ENCODE measurements at places on chromosomes 12 and 14.

GRCh38 chr12:59425798-59426197, 170.0 kb upstream of the SLC16A7 start:
- DNase-seq: no peak

DNA sequence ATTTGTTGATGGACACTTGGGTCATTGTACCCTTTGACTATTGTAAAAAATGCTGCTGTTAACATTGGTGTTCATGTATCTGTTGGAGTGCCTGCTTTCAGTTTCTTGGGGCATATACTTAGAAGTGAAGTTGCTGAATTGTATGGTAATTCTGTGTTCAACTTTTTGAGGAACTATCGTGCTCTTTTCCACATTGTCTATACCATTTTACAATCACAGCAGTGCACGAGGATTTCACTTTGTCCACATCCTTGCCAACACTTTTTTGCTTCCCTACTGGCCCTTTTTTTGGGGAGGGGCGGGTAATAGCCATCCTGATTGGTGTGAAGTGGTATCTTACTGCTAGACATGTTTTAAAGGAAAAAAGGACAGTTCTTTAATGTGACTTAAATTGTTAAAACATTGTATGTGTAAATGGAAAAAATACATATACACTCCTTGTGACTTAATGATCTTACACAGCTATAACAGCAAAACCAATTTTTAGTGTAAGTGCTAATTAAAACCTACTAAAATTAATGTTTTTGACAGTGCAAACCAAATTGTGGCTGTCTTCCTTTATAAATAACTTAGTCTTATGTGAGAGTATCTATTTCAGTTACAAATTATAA, 52.7 kb downstream of the WNK1 start:
- DNase-seq: no peak

DNA sequence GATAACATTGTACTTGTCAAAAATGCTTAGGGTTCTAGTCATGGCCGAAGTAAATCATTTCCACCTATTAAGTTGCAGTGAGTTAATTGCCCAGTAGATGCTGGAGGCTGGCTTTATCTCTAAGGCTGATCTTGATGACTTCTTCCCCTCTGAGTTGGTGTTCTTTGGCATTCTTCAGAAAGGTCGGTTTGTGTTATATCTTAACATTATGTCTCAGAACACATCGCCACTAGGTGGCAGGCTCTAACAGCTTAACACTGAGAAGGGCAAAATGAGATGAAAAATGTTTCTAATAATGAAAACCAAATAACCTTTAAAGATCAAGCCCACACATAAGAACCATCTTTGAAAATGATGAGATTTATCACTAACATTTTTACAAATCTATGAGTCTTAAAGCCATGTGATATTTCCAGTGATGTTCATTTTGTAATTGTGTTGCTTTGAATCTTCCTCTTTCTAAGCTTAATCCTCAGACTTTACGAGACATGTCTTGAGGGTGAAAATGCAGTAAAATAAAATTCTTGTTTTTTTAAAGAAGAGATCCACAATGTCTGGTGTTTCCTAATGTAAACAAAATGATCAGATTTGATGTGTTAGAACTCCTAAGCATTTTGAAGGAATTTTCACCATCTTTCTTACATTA, 28.6 kb downstream of the SUDS3 start:
- peak; percentile 69 for DNase-seq

DNA sequence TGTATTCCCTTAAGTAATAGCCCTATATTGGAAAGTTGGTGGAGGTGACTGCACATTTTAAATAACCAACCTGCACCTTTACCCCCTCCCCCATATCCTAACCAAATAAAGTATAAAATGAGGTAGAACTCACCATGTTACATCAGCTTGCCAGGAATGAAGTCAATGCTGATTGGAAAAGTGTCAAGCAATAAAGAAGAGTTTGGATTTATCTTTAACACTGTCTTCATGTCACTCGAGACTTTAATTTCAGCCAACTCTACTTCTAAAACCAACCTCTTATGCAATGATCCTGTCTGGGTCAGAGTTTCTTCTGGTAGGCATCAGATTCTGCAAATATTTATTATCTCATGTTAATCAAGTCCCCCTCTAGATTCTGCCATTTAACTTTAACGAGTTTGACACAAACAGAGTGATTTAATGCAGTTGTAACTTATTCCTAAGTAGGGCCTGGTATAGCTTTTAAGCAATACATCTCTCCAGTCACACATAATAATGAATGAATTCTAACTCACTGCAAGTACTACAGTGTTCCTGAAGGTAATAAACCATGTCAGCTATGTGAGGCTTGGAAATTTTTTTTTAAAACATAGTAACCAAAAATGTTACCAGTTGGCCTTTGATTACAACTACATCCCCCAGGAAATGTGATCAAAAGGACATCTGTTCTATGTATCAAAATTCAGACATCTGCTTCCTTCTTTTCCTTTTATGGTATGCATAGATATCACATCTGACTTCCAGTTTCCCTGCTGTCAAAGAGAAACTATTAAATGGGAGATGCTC, 98.7 kb downstream of the ERGIC2 start:
- DNase-seq: no peak

- no peak for DNase-seq
Observed at GRCh38 chr14:92287987-92288386, 35.0 kb upstream of the SLC24A4 start.

DNA sequence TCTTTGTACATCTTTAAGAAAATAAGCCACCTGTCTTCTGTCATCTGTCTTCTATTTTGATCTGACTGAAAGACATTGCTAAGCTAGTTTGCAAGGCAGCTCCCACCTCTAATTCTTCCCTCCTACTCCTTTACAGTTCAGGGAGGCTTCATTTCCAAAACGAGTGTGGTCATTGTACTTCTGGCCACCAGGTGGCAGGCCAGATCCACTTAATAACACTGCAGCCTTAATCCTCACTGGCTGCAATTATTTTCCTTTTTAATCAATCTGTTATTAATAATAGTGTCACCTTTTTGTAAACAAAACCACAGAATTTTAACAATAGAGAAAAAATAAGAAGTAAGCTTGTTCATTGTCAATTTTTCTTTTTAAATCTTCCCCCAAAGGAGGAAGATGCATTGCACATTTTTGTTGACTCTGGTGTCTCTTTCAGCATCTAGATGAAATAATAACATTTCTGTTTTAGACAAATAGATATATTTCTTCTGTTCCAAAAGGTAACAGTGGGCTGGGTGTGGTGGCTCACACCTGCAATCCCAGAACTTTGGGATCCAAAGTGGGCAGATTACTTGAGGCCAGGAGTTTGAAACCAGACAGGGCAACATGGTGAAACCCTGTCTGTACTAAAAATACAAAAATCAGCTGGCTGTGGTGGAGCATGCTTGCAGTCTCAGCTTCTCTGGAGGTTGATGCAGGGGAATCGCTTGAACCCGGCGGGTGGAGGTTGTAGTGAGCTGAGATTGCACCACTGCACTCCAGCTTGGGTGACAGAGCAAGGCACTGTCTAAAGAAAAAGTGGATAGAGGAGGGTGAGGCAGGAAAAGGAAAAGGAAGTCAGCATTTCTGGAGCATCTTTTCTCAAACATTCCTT, 23.3 kb downstream of the GABARAPL1 start:
- DNase-seq: peak; percentile 35

GRCh38 chr14:90936757-90937440, 120.7 kb upstream of the TTC7B start:
- no peak for DNase-seq

GRCh38 chr14:86766469-86766868, 1226.5 kb downstream of the GALC start:
- DNase-seq: no peak

DNA sequence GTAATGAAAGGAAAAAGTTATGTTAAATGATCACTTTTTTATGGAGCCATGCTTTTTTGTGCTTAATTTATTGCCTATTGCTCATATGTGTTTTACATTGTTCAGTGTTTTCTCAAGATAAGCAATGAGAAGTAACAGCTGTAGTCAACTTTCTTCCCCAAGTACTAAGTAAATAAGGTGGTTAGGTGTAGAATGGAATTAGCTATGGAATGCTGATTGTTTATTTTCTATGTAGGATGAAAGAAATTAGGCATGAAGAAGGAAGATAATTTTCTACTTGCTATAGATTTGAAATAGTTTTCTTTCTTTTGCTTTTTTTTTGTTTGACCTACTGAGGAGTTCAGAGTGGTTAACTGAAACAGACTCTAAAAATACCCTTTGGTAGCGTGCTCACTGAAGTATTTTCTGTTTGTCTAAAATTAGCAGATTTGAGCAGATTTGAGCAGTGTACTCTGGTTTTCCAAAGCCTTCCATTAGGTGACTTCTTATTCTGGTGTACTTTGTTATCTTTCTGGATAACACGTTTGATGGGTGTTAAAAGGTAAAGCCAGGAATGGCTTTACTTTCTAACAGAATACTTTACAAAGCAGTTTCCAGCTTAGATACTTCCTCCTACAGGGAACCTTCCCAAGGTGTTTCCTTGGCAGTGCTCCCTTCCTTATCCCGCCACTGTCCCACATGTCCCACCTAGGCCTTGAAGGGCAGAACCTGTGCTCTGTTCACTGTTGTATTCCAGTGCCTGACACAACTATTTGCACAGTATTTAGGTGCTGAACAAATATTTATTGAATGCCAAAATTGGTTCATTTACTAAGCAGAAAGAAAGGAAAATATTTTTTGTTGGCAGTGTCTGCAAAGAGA, 56.0 kb downstream of the RASSF3 start:
- DNase-seq: no peak

GRCh38 chr12:38501481-38501880, 184.9 kb downstream of the ALG10B start:
- no peak for DNase-seq

DNA sequence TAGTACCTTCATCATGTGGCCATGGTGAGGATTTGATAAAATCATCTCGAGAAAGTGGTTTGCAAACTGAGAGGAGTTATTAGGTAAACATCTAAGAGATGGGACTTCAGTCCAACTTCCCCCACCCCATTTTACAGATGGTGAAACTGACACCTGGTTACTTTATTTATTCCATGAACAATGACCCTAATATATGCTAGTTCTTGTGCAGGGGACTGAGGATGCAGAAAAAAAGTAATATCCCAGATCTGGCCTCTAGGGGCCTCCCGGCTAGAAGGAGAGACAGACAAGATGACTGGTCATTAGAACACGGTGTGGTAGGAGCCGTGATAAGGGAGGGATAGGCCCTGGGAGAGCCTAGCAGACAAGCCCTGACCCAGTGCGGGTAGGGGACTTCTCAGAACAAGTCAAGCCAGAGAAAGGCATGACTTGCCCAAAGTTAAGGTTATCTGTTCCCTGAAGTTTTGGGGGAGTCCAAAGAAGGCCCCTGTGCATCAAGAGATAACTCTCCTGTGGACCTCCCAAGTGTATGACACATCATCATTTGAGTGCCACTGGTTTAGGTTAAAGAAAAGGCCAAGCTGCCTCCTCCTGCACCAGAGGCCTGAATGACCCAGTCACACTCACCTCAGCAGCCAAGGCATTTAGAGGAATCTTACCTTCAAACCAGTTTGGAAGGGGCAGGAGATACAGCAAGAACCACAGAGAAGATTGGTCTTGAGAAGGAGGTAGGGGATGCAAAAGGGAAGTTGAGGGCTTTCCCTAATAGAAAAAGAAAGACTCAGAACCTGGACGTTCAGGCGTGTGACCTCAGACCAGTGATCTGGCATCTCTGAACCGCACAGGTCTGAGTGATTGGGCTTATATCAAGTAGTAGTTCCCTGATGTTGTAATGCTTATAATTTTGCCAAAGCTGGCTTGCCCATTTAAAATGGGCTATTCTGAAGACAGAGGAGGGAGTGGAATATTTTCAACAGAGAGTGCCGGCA, 1.6 kb downstream of the CMKLR1 start:
- no peak for DNase-seq

DNA sequence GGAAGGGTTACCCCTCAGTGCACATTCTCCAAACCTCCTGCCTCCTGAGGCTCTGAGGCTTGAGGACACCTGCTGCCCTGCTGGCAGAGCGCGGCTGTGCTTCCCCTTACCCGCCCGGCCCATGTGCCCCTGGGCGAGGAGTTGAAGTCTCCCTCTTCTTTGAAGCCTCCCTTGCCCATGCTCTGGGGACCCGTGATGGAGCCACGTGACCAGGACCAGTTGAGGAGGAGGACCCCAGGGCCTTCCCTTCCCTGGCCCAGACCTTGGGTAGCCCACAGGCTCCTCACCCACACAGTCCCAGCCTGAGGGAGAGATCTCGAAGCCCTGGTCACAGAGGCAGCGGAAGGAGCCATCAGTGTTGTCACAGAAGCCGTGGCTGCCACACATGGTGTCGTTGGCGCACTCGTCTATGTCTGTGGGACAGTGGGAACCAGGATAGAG, 12.9 kb downstream of the ISCA2 start:
- no peak for DNase-seq

GRCh38 chr12:120574106-120574505, 7.1 kb downstream of the POP5 start:
- no peak for DNase-seq

DNA sequence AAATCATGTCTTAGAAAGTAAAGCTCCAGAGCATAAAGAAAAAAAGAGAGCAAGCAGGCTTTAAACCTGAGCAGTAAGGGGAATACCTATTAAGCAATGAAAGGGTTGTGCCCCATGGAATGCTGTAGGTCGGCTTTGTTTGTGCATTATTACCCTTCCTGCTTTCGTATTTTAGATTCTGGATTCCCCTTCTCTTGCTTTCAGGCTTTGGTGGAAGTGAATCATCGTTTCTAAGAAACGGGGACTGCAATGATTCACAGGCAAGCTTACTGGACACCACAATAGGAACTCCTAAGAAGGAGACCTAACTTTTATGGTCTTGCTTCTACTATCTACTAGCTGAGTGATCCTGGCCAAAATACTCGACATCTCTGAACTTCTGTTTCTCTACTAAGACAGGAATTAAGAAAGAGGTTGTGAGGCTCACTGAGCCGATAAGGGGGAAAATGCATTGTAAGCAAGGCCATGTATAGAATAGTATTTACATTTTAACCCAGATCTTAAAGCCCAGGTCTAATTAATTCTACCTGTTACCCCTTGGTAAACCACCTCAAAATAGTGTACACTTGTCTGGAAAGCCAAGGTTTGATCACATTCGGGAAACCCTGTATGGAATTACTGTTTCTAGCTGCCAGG, 1.2 kb upstream of the BMAL2 start:
- no peak for DNase-seq

DNA sequence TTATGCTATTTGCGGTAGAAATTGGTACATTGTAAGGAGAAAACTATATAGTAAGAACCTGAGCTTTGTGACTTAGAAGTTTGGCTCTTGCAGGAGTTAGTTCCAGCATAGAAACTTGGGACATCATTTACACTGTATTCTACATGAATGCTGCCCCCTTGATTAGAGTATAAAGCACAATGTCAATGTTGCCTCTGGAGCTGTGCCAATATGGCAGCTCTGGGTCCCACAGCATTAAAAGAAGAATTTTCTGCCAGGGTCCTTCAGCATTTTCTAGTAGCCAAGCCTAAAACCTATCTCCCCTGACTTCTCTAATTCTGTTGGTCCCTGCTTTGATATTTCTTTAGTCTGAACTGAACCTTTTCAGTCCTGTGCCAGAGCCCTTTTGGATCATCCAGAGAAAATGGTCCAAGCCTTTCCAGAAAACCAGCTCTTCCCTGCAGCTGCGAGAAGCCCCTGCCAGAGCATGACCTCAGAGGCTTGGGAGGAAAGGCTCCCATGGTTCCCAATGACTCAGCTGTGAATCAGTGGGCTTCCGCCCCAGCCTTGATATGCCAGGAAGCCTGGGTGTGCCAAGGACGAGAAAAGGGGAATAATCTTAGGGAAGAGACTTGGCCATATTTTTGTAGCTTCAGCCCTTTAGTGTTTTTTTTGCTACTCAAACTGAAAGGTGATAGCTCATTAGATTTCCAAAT, 43.2 kb downstream of the PLEKHG7 start:
- peak; percentile 31 for DNase-seq

All from thyroid gland (tissue), 4 donors.